Body of pancreas (tissue), 4 donors: ENCODE measurements at places on chromosomes 7 and 10. TPM values are rescaled to one million over a fixed set of nuclear protein-coding genes. Genes with fewer than 3 reads are reported as not detected.

DNA sequence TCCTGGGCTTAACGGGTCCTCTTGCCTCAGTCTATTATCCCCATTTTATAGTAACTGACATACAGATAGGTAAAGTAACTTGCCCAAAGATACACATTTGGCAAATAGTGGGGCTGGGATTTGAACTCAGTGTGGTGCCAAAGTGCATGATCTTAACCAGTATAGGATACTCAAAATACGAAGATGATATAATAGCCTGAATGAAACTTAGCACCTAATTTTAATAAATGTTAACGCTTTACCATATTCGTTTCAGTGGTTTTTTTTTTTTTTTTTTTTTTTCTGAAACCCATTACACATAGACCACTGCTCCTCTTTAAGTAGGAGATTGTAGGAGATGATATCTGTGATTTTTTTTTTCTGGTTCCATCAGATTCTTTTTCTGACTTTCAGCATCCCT, 21.4 kb downstream of the ACTR3B start:
- no peak for DNase-seq

- no peak for DNase-seq
These were observed 928.3 kb downstream of the CNTNAP2 start for GRCh38 chr7:147044941-147045340.

DNA sequence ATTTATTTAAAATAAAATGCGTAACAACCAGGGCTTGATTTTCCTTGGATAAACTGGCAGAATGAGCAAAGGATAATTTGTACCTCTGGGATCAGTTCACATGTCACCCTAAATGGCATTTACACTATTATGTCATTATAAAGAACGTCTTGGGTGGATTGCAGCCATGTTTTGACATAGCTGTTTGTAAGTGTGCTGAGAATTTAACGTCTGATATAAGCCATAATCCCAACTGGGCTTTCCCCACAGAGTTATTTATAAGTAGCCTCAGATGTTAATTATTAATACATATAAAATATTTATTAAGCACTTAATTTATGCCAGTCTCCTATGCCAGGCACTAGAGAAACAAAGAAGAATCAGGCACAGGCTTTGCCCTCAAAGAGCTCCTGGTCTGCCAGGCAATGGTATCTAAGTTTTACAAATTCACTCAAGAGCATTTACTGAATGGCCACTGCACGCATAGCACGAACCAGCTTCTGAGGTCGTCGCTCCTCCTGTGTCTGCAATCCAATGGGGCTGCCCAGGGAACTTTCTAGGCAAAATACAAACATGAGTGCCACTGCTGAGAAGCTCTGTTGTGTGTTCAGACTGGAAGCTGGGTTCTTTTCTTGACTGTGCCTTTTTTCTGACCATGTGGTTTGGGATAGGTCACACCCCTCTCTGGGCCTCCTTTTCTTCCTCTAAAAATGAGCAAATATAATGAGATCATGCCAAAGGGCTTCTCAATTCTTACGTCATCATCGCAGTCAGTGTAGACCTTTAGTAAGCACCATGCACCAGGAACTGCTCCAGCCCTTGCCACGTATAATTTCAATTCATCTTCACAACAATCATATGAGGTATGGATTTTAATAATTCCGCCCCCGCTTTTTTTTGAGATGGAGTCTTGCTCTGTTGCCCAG, 11.3 kb upstream of the CTBP2 start:
- no peak for DNase-seq

GRCh38 chr10:105406488-105406887, 765.4 kb downstream of the SORCS3 start:
- no peak for DNase-seq

GRCh38 chr7:6730343-6730633, 23.5 kb upstream of the ZNF12 start:
- DNase-seq: peak; percentile 8

DNA sequence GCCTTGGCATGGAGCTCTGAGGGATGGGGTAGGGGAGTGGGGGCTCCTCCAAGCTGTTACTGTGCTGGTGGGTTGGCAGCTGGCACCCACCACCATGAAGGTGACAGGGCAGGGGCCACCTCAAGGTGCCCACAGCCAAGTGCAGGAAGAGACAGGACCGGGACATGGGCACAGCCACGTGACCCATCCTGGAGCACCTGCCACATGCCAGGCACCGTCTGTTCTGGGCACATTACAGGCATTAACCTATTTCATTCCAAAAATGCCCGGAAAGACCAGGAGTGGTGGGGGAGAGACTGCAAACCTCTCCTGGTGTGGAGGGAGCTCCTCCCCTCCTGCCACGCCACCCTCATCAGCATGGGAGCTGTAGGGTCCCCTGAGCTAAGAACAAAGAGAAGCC, 56.7 kb downstream of the CAMK2B start:
- no peak for DNase-seq

- DNase-seq: no peak
These were observed 29.8 kb downstream of the TES start for GRCh38 chr7:116240024-116240668.

- no peak for DNase-seq
These were observed 1.5 kb downstream of the FAM241B start for GRCh38 chr10:69631566-69631965.

DNA sequence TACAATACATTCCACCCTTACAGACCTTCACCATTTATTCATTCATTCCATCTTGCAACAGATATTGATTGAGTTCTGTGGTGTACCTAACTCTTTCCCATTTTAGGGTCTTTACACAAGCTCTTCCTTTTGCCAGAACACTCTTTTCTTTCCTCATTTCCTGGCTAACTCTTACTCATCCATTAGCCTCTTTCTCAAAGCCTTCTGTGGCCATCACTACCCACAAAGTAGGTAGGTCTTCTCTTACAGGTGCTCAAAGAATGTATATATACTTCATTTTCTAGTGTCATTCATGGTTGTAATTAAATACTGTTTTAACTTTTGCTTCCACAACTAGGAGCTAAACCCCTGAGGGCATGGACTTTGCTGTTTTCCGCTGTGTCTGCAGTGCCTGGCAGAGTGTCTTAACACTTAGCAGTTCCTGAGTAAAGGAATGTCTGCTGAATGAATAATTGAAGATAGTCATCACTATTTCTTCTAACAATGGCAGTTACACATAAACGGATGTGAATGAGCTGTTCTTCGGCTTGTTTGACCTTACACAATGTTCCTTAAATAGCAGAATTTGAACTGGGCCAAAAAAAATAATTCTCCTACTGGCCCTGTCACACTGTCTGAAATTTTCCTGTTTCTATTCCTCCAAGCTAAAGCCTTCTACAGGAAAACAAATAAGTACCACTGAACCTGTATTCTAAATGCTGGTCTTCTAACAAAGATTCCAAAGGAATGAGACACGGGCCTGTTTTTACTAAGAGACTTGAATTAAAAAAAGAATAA, 15.1 kb downstream of the BCAP29 start:
- DNase-seq: no peak

GRCh38 chr7:26709210-26709990, 155.0 kb downstream of the SKAP2 start:
- no peak for DNase-seq

DNA sequence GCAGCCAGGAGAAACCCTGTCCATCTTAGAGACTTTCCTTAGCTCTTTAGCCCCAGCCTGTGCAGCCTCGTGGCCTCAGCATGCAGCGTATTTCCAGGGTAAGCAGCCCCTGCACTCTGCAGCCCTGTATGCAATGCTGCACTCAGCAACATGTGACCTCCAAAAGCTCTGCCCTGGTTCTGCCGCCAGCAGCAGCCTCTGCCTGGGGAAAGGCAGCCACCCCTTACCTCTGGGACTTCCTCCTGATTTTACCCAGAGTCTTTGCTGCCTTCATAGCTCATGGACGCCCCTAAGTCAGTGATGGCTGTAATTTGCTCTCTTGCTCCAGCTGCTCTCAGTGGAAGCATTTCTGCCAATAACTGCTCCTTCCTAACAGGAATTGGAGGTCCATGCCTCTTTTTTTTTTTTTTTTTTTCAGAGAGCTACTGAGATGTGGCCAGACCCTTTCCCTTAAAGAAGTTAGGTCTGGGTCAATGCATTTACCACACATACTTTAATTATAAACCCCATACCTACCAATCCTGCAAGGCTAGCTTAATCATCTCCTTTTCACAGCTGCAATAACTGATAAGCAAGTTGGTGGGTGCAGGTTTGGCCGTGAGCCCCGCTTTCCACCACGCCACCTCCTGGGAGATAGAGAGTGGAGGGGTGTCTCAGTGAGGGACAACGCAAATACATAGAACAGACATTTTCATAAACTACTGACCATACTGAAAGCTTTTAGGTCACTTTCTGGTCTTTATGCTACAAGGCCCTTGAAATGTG, 71.7 kb downstream of the RAMP3 start:
- no peak for DNase-seq

- DNase-seq: no peak
These were observed 42.7 kb downstream of the SPDYE5 start for GRCh38 chr7:75534727-75535307.

DNA sequence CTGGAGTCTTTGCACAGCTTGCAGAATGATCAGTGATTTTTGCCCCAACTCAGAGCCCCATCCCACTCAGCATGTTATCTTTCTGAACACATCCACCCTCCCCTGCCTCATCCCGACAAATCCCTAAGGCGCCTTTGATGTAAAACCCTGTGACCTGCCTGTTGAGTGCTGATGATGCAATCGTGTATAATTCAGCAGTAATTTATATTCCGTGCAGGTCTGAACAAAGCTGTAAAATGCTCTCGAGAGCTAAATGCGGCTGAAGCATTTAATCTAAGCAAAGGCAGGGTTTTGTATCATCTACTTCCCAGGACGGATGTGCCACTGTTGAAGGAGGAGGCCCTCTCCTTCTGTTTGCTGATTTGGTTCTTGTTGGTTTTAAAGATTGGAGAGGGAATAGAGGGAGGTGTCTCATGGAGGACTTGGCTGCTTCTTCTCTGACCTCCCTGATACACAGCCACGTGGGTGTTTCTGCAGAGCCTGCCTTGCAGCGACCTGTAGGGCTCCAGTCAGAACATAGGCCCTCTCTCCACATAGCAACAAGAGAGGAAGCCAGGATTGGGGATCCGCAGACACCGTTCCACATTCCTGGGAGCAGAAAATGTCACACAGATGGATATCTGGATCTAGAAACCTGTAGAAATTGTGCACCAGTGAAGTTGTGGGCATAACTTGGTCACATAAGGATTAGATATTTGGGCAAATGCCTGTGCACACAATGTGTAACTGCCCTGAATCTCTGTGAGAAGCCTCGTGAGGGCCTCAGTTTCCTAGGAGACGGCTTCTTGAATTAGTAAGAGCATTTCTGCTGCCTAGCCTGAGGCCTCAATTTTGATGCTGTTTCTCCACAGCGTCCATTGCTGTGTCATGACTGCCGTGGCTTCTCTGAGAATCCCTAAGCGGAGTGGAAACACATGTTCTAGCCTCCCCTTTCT, 90.2 kb upstream of the AGK start:
- no peak for DNase-seq

DNA sequence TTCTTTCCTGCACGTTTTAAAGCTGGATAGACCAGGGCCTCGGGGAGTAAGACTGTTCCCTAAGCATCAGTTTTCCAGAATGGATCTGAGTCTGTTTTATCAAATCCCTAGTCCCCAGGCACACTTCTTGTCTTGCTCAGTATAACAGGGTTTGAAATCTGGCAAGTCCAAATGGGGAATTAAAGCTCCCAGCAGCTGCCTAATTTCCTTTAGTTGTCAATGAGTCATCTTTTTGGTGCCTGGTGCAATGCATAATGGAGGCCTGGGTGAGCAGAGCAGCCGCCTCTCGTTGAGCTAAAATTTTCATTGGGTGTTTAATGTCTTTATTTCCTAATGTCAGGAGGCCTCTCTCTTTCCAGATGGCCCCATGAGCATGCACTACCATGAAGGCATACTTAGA, 87.9 kb downstream of the STRA8 start:
- no peak for DNase-seq

DNA sequence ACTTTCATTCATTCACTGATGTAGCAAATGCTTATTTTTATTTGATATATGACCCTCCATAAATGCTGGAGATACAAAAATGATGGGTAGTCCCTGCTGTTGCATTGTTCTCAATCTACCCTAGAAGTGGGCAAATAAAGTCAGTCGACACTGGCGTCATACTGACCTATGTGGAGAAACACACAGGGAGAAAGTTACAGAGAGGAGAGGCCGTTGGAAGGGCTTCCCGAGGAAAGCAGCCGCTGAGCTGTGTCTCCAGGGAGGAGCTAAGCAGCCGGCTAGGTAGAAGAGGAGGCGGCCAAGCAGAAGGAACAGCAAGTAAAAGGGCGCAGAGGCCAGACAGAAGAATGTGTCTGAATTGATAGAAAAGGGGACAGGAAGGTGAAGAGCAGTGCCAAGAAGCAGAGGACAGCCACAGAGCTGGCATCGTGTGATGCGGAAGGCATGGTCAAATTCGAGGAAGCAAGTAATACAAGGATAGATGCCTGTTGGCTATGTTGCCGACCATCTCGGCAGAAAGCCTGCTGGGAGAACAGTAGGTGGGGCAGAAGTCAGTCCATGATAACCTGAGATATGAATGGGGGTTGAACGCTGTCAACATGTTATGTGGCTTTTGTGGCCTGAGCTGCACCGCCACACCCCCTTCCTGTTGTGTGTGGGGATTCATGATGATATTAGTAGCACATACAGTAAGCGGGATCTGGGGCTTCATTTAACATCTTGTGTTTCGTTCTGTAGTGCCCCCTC, 25.9 kb downstream of the ST8SIA6 start:
- no peak for DNase-seq

DNA sequence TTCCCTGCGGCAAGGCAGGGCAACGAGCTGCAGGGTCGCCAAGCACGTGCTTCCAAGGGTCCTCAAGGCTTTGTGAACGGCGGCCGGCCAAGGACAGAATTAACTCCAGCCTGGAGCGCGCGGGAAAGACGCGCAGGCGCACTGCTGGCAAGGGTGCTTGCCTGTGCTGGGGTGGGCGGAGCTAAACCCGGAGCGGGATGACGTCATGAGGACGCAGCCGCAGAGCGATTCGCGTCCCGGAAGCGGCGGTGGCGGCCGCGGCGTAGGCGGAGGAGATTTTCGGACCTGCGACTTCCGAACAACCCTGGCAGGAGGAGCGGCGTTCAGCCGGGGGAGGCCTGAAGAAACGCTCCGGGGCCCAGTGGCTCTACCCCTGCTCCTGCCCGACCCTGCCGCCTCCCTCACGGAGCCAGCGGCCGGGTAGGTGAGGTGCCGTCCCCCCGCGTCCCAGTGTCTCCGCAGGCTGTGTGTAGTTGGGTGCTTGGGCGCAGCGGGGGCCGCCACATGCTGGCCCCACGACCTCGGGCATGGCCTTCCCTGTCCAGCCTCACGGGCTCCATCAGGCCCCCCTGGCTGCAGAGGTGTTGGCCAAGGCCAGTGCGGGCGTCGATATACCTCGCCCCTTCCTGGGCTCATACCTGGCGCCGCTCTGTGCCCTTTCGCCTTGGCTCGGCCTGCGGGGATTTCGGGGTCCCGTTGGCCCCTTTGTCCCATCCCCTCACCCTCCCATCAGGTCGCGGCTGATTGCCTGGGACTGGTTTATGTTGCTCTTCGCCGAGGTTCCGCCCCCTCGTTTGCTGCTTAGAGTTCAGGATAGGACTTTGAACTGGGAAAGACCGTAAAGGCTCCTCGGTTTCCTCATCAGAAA, at the start of gene ZFYVE27:
Gene ZFYVE27 (plus strand): TSS at position 227 of the 868 bp plus-strand sequence. CDS start 1,350 bp downstream, outside the sequence.
- DNase-seq: peak; percentile 98

- no peak for DNase-seq
These were observed 30.3 kb downstream of the ZAN start for GRCh38 chr7:100763556-100764140.

STEAP1B gene
- total RNA-seq: 1.3 TPM

KLF14 gene
- 1.6 TPM for total RNA-seq

PTEN gene
- total RNA-seq: 227 TPM

OPN1SW gene
- total RNA-seq: not detected

CNPY1 gene
- total RNA-seq: not detected

AGBL3 gene
- 0.33 TPM for total RNA-seq

SPDYE6 gene
- total RNA-seq: not detected

NPFFR1 gene
- total RNA-seq: not detected

HSPA14 gene
- 7.8 TPM for total RNA-seq

SLC35G1 gene
- 7.0 TPM for total RNA-seq

RPP38 gene
- total RNA-seq: 7.3 TPM

MYO3A gene
- 3.4 TPM for total RNA-seq

OR2A1 gene
- not detected for total RNA-seq
